ENCODE measurements at places on chromosomes 11 and 22. TPM values are rescaled to one million over a fixed set of nuclear protein-coding genes. Genes with fewer than 3 reads are reported as not detected.
A peak's percentile ranks its signal among the peaks of the same experiment; 100 is the strongest.

GRCh38 chr11:69647390-69647748, 6.4 kb downstream of the CCND1 start:
- no peak for DNase-seq

GRCh38 chr11:21511835-21512440, 680.9 kb upstream of the ANO5 start:
- DNase-seq: peak; percentile 76

Gene NRGN
- total RNA-seq: 4.4 TPM

GRCh38 chr11:3103076-3103475, 45.9 kb upstream of the CARS1 start:
- DNase-seq: no peak

DNA sequence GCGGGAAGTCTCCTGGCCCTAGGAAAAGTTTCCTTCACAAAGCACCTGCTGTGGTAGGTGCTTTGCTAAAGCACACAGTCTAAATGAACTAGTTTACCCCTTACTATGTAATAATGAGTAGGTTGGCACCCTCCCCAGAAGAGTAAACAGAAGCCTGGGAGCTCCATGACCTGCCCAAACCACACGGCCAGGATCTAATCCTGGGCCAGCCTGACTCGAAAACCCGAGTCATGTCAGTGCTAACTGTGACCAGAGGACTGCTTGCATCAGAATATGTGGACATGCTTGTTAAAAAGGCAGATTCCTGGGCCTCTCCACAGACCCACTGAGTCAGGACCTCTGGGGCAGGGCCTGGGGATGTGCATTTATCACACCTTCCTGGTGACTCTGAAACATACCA, 67.7 kb downstream of the PANX1 start:
- DNase-seq: no peak

DNA sequence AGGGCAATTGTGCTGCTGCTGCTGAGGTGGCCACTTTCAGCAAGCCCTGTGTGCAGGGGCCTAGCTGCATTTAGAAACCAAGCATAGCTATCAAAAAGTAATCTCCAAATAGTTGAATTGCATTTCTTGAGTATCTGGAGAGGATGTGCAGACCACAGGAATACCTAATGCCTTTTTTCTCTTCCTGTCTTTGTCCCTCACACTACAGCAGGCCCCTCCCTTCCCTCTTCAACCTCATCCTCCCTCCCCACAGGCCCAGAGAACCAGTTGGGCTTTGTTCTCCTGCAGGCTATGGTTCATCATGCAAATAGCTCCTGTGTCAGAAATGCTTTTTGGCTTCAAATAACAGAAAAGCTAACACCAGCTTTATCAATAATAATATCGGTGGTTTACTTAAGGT, 47.7 kb downstream of the DKK3 start:
- no peak for DNase-seq

- DNase-seq: no peak
These were observed 45.3 kb upstream of the NECTIN1 start for GRCh38 chr11:119774172-119774763.

GRCh38 chr11:57459164-57460021, 935 bp upstream of the RTN4RL2 start:
- no peak for DNase-seq

Gene LRRC74B
- not detected for total RNA-seq

- DNase-seq: peak; percentile 52
These were observed 776 bp downstream of the NLRX1 start for GRCh38 chr11:119169282-119169719.

GRCh38 chr11:57647960-57648800, 1.5 kb downstream of the YPEL4 start:
- no peak for DNase-seq

- DNase-seq: no peak
These were observed 92.8 kb upstream of the KCNQ1OT1 start for GRCh38 chr11:2792381-2793250.

GRCh38 chr11:72225411-72225951, 914 bp downstream of the INPPL1 start:
- no peak for DNase-seq

- DNase-seq: no peak
These were observed 3.2 kb downstream of the DGAT2 start for GRCh38 chr11:75771646-75772410.
